ENCODE measurements at places on chromosomes 6 and 20.

DNA sequence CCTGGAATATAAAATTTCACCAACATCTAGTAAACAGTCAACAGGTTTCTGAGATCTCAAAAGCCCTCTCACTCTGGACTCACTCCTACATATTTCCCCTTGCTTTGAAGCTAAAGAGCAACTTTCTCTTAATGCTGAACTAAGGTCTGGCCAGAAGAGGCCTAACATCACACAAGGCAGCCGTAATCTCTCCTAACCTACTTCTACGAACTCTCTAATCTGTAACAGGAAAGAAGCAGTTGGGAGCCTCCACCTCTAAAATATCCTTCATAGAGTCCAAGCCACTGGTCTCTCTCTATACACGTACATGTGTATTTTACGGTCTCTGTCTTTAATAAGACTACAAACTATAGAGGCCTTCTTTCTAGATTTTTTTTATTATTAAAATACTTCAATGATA, 72.0 kb downstream of the REV3L start:
- DNase-seq, result no peak

- no peak for DNase-seq
Observed at GRCh38 chr6:112030961-112031660, 22.8 kb upstream of the CCN6 start.

DNA sequence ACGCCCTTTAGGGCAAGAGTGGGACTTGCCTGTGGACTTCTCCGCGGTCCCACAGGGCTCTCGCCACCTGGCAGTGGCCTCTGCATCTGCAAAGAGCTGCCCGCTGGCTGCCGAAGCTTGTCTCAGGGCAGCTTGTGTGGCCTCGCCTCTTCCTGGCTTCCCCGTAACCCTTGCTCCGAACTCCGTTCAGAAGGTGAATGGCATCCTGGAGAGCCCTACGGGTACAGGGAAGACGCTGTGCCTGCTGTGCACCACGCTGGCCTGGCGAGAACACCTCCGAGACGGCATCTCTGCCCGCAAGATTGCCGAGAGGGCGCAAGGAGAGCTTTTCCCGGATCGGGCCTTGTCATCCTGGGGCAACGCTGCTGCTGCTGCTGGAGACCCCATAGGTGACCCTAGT, 3.0 kb downstream of the RTEL1 start:
- no peak for DNase-seq

DNA sequence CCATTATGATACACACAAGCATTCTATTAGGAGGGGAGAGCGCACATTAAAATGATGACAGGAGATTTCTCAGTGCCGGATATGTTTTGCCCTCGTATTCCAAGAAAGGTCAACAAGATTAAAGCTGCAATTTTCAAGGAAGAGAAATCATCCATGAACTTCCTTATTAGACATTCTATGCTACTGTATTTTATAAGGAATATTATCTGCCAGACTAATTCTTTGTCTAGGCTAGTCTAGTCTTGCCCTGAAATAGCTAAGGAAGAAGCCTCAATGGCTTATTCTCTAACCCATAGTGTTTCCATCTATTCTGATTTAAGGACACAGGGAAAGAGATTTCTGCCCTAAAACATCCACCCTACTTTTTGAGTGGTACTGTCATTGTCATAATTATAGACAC, 315.4 kb downstream of the ADGRG6 start:
- DNase-seq, result no peak

DNA sequence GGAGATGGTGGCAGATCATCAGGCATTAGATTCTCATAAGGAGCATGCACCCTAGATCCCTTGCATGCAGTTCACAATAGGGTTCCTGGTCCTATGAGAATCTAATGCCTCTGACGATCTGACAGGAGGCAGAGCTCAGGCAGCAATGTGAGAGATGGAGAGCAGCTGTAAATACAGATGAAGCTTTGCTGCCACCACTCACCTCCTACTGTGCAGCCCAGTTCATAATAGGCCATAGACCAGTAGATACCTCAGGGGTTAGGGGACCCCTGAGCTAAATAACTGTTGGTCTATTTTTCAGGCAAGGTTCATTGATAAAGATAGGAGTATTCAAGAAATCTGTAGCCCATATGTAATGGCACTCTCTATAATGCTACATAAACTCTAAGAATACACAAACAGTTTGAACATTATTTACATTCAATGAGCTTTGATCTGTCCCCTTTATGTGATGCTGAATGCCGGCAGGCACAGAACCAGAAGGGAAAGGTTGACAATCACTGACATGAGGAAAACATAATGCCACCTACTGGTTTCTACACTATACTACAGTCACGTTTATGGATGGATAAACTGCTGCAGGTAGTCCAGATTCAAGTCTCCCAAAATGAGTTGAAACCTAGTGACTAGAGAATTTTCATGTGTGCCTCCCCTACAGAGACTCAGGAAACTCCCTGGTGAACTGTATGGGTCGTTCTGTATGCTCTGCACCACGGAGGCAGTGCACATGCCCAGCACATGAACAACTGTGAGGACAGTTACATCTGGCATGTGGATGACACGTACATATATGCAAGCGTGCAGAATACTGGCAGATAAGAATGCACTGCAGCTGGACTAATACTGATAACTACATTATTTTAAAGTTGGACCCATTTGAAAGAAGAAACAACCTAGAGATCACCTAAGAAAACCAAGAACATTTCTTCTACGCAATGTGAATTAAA, 72.0 kb downstream of the DST start:
- no peak for DNase-seq

DNA sequence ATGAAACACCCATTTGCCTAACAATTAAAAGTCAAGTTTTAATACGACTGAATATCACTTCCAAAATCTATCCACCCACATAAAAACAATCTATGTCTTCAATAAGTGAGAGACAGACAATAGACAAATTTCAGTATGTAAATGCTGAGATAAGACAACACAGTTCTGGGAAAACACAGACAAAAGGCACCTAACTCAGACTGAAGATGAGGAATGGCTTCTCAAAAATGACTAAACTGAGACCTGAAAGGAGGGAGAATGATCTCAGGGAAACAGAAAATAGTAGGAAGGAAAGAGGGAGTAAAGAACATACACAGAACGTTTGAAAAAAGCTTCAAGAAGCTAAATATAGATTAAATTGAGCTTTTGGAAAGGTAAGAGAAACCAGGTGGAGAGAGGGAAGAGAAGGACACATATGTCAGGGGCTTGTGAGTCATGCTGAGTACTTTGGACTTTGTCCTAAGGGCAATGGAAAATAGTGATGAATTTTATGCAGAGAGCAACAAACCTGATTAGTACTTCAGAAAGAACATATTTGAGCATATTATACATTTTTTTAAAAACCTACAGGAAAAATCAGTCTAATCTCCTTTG, 16.1 kb downstream of the LMBRD1 start:
- DNase-seq, result no peak

- no peak for DNase-seq
Observed at GRCh38 chr6:168133687-168134559, 54.9 kb upstream of the FRMD1 start.

DNA sequence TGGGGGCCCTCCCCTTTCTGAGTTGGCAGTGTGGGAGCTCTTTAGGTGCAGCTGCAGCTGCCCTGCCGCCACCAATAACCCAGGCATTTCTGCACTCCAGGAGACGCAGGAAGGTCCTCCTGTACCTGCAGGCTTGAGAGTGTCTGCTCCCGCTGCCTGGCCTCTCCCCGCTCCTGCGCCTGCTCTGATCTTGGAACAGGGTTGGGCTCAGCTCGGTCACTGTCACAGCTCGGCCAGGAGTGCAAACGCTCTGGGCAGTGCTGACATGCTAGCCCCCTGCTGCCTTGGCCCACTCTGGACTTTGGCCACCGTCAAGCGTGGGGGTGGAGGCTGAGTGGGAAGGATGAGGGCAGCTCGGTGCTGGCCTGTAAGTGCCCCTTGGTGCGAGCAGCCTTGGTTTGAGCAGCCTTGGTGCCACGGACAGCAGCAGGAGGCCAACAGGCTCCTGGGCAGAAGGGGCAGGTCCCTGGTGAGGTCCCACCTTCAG, 738.1 kb upstream of the GJE1 start:
- DNase-seq, result no peak

DNA sequence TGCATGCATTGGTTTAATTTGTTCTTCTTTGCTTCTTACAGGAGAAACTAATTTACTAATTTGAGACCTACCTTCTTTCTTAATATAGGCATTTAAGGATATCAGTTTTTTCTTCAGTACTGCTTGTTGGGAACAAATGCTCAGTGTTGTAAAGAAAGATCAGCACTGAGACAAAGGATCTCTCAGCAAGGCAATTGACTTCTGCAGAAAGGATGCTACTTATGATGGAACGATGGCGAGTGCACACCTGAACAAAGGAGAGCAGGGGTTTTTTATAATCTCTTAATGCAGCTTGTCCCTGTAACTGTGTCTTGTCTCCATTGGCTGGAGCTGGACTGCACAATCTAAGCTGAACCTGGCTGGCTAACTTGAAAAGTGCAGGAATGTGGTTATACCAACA, 64.2 kb downstream of the RPP21 start:
- DNase-seq, result no peak

GRCh38 chr20:53926428-53927028, 143.9 kb downstream of the BCAS1 start:
- peak; percentile 93 for DNase-seq

- no peak for DNase-seq
Observed at GRCh38 chr6:54098450-54099044, 12.7 kb upstream of the MLIP start.

- DNase-seq, result no peak
Observed at GRCh38 chr6:143783077-143783476, 60.1 kb upstream of the LTV1 start.

GRCh38 chr6:139748353-139749146, 374.1 kb upstream of the CITED2 start:
- no peak for DNase-seq

GRCh38 chr6:88166493-88167351, 575 bp upstream of the CNR1 start:
- DNase-seq, result no peak

DNA sequence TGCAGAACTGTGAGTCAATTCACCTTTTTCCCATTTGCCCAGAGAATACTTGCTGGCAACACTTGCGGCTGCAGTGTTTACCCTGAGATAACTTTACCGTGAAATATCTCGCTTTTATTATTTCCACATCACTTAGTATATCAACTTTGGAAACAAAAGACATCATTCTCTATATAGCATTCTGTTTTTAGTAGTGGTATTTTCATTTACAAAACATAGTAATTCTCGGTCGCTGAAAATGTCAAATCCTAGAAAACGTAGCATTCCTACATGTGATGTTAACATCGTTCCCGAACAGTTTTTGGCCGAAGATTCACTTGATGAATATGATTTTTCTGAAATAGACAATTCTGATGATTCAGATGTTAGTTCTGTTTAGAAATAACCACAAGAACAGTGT, 52.0 kb downstream of the NHLRC1 start:
- no peak for DNase-seq

DNA sequence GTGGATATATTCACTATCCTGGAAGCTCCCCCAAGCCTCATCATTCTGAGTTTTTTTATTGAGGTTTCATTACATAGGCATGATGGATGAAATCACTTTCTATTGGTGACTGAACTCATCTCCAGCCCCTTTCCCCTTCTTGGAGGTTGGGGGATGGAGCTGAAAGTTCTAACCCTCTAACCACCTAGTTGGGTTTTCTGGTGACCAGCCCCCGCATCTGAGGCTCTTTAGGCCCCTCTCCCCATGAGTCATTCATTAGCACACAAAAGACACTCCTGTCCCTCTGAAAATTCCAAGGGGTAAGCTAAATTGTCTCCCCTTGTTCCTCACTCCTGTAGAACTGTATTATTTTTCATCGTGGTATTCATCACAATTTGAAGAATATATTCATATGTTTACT, 33.3 kb downstream of the GFRA4 start:
- DNase-seq, result no peak

DNA sequence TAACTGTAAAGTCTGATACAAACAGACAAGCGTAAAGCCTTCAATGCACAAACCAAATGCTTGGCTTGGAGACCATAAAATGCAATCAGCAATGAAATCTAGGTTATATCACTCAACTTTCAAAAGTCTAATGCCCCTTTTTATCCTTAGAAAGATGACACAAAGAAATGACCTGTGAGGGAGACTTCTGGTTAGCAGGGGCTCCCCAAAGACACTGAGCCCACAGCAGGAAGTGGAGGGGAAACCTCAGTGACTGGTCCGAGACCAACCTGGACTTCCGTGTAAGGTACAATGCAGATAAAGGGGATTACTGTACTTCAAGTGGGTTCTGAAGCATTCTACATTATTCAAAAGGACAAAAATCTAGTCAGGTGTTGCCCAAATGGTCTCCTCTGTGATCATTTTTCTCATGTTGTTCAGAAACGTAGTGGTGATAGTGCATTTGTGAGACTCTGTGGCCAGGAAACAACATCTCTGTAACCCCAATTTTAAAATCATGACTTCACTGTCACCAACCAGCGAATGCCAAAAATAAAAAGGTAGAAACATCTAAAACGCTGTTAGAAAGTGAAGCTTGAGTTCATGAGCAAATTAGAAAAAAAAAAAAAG, 88.2 kb downstream of the HIVEP2 start:
- no peak for DNase-seq

DNA sequence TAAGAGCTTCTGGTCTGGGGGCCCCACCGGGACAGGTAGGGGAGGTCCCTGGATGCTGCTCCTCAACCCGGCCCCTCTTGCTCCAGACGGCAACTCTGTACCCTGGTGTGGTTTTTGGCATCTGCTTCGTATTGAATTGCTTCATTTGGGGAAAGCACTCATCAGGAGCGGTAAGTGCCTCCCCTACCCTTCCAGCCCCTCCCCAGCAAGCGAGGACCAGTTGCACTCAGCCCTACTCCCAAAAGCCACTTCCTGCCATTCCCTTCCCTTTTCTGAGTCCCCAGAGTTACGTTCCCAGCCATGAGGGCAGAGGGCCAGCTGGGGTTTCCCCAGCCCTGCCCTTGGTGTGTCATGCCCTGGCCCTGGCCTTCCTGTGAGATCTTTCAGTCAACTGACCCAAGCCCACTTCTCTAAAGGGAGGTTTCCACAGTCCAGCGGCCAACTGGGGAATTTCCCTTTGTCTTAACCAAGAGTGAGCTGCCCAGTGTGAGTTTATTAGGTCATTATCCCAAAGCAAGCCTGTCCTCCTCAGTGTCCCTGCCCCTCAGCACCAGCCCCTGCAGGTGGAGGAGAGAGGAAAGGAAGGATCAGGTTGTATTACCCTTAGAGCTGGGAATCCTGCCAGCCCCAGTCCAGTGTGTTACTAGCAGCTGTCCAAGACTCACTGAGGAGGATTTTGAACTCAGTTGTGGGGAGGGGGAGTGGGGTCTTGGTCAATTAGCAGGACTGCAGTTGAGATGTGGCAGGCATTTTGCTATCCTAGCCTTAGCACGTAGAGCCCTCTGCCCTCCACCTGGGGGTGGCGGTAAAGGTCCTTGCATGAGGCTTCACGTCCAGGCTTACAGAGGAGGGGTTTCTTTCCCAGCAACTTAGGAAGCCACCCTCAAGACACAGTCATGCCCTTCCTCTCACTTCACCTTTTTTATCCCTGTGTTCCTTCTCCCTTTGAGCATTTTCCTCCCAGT, 45.8 kb downstream of the TM9SF4 start:
- DNase-seq, result no peak

- DNase-seq, result no peak
Observed at GRCh38 chr6:3088968-3089367, 20.7 kb downstream of the RIPK1 start.

Measured in GM12864 (cell line).